Kidney (tissue), 22 donors: ENCODE measurements at places on chromosomes 7 and 10.
A peak's percentile ranks its signal among the peaks of the same experiment; 100 is the strongest.

DNA sequence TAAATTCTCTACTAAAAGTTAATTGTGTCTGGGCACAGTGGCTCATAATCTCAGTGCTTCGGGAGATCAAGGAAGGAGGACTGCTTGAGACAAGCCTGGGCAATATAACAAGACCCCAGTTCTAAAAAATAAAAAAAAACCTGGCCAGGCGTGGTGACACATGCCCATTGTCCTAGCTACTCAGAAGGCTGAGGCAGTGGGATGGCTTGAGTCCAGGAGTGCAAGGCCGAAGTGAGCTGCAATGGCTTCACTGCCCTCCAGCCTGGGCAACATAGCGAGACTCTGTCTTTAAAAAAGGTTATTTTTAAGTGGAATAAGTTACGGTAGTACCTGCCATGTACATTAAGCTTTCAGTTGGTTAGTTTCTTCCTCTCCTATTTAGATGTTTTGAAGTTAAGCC, 28.9 kb downstream of the CDK14 start:
- peak; percentile 12 for DNase-seq

DNA sequence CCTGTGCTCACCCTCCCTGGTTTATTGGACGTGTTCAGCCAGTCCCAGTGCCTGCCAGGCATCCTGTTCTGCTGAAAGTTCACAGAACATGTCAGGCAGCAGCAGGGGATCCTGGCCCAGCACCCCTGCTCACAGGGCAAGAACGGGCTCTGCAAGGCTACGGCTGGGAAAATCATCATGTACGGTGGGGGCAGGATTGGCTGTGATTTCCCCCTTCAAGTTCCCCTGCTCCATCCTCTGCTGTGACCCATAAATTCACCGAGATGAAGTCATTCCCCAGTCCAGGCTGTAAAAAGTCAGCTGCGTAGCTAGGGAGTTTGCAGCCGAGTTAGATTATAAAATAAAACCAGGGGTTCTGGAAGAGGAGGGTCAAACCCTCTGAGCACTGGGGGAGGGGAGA, 484.1 kb upstream of the ZMIZ1 start:
- DNase-seq, result peak; percentile 47

DNA sequence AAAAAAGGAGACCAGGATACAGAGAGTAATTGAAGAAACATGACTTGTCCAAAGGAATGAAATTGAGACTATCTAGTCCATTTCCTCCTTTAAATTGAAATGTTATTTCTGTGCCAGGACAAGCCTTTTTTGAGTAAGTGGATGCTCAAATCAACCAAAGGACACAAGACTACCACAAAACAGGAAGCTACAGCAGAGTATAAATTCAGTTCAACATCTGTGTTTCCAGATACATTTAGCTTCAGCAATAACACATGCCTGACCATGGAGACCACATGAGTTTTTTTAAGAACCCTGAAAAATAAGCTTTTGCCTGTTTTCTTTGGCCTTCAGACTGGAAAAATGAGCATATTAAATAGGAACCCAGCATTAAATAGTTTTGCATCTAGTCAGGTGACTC, 707.5 kb downstream of the ZWINT start:
- DNase-seq, result no peak

GRCh38 chr10:122331615-122332446, 42.7 kb upstream of the PLEKHA1 start:
- DNase-seq, result no peak

DNA sequence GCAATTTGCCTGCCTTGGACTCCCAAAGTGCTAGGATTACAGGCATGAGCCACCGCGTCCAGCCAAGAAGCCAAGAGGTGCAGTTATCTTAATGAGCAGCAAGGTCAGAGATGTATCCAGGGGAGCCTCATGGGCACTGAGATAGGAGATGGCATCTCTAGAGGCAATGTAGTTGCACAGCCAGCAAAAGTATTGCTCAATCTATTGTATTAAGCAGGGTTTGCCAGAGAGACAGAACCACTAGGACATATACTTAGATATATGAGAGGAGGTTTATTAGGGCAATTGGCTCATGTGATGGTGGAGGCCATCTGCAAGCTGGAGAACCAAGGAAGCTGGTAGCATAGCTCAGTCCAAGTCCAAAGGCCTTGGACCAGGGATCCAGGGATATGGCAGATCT, 16.3 kb upstream of the VPS26A start:
- no peak for DNase-seq

DNA sequence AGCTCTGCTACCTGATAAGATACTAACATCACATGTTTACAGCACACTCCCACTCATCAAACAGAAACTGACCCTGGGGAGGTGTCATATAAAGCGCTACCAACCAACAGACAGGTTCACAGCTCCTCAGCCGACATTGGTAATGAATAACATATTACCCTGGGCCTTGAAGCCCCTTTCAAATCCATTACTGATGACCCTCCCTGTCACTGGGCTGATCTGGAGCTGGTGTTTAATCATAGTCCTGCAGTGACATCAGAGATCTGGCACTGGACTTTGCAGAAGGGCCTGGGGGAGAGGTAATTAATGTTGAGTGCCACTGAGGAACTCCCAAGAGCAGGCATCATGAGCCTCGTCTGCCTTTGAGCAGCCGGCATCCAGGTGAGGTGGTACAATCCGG, 306.5 kb upstream of the NFE2L3 start:
- no peak for DNase-seq
